ENCODE measurements at places on chromosomes 6 and 20.

DNA sequence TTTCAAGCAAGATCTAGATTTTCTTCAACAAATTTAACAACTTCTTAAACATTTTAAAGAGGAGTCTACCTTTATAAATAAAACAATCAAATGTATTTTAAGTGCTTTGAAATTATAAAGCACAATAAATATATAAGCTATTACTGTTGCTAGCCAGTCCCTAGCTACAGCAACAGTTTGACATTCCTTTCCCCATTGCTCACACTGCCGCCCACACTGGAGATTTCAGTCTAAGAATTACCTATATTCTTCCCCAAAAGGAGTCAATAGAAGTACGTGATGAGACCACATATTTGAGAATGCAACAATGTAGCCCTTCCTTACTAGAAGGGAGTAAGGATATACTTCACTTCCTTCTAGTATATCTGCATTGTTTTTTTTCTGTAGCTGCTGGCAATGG lies 65.3 kb upstream of the RNF146 start:
- no peak for DNase-seq

DNA sequence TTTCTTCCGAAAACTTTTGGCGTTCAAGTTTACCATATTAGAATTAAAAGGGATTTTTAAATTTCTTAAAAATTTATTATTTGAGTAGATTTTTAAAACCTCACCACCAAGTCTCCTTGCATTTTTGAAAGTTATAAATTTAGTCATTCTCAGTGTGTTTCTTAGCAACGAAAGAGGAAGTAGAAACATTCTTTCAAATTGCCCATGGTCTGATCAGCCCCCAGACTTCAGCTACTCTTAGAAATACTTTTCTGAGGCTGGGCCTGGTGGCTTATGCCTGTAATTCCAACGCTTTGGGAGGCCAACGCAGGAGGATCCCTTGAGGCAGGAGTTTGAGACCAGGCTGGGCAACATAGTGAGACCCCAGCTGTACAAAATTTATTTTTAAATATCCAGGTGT lies 15.1 kb upstream of the RTF2 start:
- no peak for DNase-seq

DNA sequence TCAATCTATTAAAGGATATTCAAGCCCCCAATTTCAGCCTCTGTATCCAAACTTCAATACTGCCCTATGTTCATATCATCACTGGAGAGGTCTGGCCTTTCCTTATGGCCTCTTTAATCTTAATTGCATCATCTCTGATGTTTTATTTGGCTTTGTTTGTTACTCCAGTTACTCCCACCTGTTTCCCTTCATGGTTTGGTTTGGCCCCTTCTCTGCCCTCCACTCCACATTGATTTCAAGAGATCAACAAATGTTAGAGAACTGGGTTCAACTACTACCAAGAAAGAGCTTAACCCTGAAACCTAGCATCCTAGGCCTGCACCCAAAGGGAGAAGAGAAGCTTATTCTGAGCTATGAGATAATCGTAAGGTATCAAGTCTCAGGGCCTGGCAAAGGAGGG lies 221.6 kb downstream of the LAMA2 start:
- no peak for DNase-seq

GRCh38 chr6:14066782-14067406 lies 50.7 kb upstream of the CD83 start:
- peak; percentile 33 for DNase-seq

GRCh38 chr6:25220857-25221256 lies 58.3 kb upstream of the CARMIL1 start:
- no peak for DNase-seq

DNA sequence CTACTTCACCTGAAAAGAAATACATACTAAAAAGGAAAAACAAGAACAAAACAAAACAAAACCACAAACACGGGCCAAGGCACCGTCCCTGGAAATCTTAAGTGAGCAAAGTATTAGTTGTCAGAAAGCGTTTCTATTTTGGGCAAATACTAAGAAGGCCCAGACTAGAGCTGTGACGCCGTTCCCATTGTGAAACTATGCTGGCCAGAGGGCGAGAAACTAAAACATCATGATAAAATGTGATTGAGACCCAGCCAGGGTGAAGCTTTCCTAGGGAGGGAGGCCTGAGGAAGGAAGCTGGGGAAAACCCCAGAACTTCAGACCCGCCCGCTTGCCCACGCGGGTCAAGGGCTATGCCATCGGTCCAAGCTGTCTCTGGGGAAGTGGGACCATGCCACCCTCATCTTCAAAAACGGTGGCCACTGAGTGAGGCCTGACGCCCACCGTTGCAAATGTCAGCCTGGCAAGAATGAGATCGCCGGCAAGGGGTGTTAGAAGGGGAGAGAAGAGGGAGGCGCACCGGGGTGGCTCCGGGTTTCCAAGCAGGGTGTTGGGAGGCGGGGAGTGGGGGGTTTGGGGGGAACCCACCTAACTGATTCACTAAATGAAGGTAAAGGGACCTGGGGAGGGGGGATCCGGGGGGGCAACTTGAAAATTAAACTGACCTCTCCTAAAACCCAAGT lies 1950.9 kb upstream of the DEFB115 start:
- no peak for DNase-seq

DNA sequence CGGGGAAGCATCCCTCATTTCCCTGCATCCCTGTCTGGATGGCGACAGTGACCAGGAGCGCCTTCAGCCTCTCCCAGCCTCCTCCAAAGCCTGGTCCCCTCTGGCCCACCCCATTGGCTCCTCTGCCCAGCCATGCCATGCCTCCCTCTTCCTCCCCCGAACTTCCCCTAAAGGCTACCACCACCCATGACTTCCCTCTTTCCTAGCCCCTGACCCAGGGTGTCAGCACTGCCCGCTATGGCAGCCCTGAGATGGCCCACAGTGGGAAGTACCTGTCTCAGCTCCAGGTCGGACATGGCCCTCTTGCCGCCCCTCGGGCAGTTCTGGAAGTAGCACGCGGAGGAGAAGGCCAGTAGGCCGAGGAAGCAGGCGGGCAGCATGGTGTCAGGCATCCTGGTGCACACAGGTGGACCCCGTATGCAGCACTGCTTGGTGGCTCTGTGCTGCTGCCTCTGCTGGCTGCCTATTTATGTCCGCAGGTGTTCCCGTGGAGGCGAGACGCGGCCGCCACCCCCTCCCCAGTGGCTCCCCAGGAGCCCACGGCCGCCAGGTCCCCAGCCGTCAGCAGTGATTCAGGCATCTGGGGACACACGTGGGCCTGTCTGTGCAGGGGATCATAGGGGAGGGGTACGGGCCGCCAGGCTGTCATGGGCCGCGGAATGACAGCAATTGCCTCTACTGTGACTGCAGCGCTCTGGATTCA lies at the start of gene AVP:
AVP (minus strand) TSS at position 442 of the 703 bp plus-strand sequence; CDS start at position 392, 50 bp downstream.
- DNase-seq, result no peak

DNA sequence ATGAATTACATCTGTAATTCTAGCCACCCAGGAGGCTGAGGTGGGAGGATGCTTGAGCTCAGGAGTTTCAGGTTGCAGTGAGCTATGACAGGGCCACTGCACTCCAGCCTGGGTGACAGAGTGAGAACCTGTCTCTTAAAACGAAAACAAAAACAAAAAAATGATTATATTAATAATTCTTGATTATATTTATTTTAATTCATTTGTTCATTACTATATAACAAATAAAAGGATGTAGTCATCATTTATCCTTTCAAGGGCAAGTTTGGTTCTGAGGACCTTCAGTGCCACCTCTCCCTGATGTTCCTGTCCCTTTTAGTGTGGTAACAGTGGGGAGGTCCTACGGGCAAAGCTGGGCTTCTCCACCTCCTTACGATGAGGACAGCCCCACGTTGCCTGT lies 167.1 kb upstream of the SCGN start:
- no peak for DNase-seq

DNA sequence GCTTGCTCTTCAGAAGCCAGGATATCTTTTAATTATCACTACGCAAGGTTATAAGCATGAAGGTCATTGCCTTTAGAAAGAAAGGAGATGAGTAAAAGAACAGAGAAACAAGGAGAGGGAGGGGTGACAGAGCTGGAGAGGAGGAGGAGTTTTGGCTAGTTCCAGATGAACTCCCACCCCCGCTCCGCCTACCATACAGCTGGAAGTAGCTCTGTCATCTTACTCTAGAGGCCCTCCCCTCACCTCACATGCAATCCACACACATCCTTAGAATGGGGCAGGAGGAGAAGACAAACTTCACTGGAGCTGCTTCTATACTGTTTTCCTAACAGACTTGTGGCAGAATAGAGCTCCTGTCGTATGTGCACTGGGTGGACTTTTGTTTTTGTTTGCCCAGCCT lies 144.7 kb downstream of the SCML4 start:
- no peak for DNase-seq

DNA sequence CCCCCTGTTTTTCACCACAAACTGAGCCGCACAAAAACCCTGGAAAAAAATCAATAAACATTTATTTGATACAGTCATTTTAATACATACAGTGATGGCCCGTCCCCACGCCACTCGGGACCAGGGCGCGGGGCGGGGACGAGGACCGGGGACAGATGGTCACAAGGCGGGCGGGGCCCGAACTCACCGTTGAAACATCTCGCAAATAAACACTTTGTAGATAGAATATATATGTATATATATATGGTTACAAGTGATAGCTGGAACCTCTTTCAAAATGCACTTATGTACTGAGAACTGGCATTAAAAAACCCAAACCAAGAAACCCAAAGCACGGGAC lies 418 bp upstream of the UCKL1 start:
- peak; percentile 55 for DNase-seq

- DNase-seq, result no peak
Observed at GRCh38 chr6:131966443-131966842, 15.3 kb upstream of the CCN2 start.

DNA sequence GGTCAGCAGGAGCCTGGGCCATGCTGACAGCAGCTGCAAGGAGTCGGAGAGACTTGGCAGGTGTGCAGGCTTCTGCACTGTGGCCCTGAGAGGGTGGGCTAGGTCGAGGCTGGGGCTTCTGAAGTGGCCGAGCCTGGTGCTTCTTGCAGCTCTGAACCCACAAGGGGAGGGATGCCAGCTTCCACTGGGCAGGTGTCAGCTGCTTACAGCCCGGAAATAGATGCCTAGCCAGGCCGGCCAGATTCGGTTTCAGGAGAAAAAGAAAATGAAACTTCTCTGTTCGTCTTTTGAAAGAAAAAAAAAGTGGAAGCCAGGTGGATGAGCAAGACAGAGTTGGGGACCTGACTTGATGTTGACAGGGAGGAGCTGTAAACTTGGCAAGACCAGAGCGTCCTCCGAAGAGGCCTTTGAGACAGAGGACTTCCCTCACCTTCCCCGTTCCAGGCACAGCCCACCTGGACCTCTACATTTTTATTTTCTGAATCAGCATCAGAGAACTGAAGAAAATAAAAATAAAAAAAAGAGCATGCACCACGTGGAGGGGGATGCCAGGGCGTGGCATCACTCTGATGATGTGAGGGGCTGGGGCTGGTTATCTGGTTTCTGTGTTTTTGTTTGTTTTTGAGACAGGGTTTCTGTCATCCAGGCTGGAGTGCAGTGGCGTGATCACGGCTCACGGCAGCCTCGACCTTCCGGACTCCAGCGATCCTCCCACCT lies at the start of gene ZBP1:
ZBP1 (minus strand) TSS at position 153 of the 717 bp plus-strand sequence; CDS start at position 22, 131 bp downstream.
- no peak for DNase-seq

- no peak for DNase-seq
Observed at GRCh38 chr20:4036351-4036750, 21.0 kb upstream of the RNF24 start.

GRCh38 chr6:89483111-89483720 lies 50.3 kb downstream of the ANKRD6 start:
- no peak for DNase-seq

- no peak for DNase-seq
Observed at GRCh38 chr6:41442800-41443501, 103.2 kb upstream of the FOXP4 start.

GRCh38 chr6:74733830-74734620 lies 471.8 kb downstream of the COL12A1 start:
- no peak for DNase-seq

GRCh38 chr20:50887576-50887975 lies 43.7 kb downstream of the ADNP start:
- no peak for DNase-seq

- DNase-seq, result no peak
Observed at GRCh38 chr6:13415283-13415682, 72.1 kb downstream of the GFOD1 start.

- no peak for DNase-seq
Observed at GRCh38 chr20:58492074-58492718, 23.0 kb downstream of the APCDD1L start.

- no peak for DNase-seq
Observed at GRCh38 chr6:111971181-111971841, 82.6 kb upstream of the CCN6 start.

GRCh38 chr6:40692337-40692736 lies 105.2 kb upstream of the LRFN2 start:
- DNase-seq, result no peak

DNA sequence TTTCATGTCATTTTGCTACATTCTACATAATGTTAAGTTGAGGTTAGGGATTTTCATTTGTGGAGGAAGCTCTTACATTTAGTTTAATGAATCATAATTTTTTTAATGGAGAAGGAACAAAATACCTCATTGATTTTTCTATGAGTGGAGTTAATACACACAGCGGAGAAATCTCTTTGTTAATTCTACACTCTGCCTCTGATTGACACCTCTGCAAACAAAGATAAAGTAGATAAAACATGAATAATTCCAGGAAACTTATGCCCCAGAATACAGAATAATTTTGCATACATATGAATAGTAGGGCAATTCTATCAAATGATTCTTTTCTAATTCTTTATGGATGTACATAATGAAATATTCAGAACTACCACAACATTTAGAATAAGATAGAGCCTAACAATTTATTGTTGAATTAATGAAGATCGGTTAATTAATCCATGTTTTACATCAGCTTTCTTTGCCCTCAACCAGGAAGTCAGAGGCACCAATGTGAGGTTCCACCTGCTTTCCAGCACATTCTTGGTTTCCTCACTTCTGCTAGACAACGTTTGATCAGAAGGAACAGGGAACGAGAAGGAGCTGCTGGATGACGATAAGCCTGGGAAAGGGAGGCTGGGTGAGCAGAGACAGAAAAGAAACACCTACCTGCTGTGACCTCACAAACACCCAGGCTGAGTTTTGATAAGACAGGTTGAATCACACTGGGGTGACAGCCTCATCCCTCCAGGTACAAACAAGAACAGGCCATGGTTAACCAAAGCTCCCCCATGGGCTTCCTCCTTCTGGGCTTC lies 4.3 kb downstream of the OR2H1 start:
- DNase-seq, result no peak

- DNase-seq, result no peak
Observed at GRCh38 chr6:111750753-111751673, 122.2 kb downstream of the FYN start.
